ENCODE measurements at places on chromosomes 12 and 14.

DNA sequence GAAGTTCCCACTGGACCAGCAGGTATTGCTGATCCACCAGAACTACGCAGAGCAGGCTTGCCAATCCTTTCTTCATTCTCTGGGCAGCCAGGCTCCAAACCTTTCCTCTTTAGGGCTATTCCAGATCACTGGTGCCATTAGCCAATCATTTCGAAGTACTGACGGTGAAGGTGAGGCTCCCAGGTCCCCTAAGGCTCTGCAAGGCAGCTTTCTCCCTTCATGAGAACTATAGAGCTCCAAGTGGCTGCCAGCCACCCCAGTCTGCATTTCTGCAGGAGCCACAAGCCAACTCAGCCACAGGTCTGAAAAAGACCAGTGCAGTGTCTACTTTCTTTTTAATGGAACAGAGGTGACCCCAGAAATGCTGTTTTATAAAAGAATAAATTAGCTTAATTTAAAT lies 48.7 kb downstream of the RAB35 start:
- DNase-seq, result no peak

DNA sequence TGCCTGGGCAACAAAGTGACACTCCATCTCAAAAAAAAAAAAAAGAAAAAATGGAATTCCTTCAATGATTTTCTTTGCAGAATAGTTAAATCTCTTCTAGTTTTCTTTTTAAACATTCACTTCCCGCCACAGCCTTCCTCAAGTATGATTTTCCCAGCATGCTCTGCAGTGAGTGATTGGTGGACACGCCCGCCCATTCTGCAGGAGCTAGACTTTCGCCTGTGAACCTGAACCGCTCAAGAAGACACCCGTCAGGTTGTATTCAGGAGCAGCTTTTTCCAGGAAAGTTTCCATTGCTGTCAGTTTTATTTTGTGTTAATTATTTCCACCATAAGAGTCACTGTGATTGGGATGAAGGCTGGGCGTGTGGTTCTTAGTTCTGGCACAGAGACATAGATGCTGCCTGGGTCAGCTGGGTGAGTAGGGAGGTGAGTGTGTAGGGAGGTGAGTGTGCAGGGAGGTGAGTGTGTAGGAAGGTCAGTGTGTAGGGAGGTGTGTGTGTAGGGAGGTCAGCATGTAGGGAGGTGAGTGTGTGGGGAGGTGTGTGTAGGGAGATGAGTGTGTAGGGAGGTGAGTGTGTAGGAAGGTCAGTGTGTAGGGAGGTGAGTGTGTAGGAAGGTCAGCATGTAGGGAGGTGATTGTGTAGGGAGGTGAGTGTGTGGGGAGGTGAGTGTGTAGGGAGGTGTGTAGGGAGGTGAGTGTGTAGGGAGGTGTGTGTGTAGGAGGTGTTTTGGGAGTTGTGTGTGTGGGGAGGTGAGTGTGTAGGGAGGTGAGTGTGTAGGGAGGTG lies 76.2 kb downstream of the KIF26A start:
- DNase-seq, result no peak

GRCh38 chr12:75703131-75703530 lies 191.7 kb upstream of the KRR1 start:
- no peak for DNase-seq

DNA sequence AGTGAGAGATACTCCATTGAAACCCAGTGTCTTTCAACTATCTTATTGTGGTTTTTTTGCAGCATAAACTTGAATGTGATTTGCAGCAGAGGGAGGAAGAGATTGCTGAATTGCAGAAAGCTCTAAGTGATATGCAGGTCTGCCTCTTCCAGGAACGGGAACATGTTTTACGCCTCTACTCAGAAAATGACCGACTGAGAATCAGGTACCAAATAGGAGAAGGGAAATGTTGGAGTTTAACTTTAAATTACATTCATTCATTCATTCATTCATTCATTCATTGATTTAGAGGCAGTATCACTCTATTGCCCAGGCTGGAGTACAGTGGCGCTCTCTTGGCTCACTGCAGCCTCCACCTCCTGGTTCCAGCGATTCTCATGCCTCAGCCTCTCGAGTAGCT lies 17.0 kb downstream of the CCDC77 start:
- DNase-seq, result no peak

GRCh38 chr12:19238540-19238939 lies 109.0 kb downstream of the PLEKHA5 start:
- no peak for DNase-seq

- no peak for DNase-seq
Measured at GRCh38 chr12:21910657-21911056, 30.6 kb downstream of the ABCC9 start.

GRCh38 chr12:10362325-10362724 lies 27.5 kb downstream of the KLRK1 start:
- no peak for DNase-seq

- peak; percentile 16 for DNase-seq
Measured at GRCh38 chr12:120468821-120469449, 613 bp downstream of the SRSF9 start.

GRCh38 chr12:95998611-95999286 lies 2.6 kb upstream of the HAL start:
- peak; percentile 52 for DNase-seq

- DNase-seq, result no peak
Measured at GRCh38 chr12:32692358-32692757, 13.3 kb downstream of the DNM1L start.

DNA sequence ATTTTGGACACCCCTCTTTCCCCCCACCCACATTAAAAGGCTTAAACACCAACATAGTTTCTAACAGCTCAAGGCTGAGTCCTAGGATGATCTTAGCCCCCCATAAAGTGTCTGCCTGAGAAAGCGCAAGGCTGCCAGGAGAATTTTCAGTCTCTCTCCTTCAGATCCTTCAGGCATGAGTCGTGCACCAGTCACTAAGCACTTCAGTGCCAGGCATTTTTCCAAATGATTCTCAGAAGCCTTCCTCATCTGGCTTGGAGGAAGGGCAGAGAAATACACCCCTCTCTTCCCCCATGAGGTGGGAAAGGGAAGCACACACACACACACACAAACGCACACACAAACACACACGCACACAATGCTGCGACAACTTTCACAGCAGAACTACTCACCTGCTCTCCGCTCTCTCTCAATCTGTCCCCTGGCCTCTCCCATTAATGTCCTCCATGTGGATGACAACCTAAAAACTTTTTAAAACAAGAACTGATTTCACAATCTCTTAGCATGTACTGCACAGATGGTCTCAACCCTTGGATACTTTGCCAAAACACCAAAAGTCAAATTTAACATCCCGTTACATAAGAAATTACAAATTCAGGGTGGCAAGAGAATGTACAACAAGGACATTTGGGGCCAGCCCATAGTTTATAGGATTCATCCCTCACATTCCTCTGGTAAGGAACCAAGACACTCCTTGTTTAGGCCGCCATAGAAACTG lies 49.8 kb downstream of the CKAP4 start:
- no peak for DNase-seq

GRCh38 chr12:62860020-62860419 lies 74.9 kb downstream of the PPM1H start:
- no peak for DNase-seq

GRCh38 chr14:61491224-61491623 lies 169.8 kb downstream of the PRKCH start:
- no peak for DNase-seq

- DNase-seq, result no peak
Measured at GRCh38 chr12:62267480-62267879, 7.3 kb downstream of the USP15 start.

GRCh38 chr12:19129122-19129485 lies 429 bp upstream of the PLEKHA5 start:
- DNase-seq, result no peak

GRCh38 chr12:16299403-16299802 lies 21.9 kb upstream of the SLC15A5 start:
- no peak for DNase-seq

DNA sequence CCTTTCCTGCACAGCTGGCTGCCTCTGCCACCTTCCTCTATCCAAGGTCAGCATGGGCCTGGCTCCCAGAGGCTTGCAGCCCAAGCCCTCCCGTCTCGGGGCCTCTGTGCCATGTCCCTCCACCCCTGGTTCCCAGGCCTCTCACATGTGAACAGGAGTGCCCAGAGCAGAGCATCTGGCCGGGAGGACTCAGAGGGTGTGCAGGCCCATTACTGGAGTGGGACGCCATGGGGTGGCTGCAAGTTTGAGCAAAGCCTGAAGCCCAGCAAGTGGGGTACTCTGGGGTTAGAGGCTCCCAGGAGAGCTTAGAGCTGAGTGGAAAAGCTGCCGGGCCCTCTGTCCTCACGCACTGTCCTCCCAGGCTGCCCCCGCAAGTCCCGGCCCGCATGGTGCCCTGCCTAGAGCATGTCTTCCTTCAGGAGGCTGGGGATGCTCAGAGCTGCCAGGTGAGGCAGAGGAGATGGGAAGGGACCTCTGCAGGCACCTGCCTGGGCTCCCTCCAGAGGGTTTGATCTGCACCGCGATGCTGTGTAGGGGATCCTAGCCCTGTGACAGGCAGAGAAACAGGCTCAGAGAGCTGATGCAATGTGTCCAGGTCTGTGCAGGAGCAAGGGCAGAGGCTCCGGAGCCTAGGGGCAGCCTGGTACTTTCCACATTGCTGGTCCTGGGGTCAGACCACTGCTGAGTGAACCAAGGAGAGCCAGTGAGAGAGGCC lies 39.8 kb downstream of the DIO3 start:
- DNase-seq, result no peak

- DNase-seq, result no peak
Measured at GRCh38 chr14:104579507-104579906, at the start of gene C14orf180. Gene C14orf180, plus strand, starts transcription at chr14:104579764. Its CDS starts 6,667 bp downstream, at chr14:104586431.

DNA sequence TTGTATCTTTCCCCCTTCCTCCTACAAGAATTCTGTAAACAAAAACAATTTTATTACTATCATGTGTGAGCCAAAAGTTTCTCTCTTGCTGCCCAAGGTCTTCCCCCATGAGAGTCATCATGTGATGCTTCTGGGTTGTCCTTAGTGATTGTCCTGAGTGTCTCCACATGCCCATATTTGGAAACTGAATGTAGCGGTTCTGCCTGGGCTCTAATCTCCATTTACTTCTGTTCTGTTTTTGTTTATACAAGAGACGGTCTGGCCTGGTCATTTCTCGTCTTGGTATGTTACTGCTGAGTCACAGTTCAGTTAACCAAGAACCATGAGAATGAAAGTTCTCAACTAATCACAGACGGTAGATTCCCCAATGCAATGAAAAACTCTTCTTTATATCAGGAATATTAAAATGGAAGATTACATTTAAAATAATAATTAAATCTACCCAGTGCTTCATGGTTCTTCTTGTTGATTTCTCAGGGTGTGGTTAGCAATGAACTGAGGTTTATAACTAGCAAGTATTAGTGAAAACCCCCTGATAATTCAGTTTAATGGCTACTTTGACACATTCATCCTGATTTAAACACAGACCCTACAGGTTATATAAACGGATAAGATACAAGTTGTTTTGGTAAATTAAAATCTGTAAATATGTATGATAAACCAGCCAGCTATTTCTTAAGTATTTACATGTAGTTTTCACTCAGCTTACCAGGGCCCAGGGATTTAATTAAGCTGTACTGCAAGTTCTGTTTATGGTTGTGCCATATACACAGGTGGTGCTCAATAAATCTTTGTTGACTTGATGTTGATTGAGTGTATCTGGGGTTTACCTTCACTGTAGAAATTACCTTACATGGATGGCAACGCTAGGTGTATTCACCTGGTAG lies 81.1 kb downstream of the PELI2 start:
- no peak for DNase-seq

GRCh38 chr12:66596199-66596598 lies 82.7 kb downstream of the GRIP1 start:
- no peak for DNase-seq

DNA sequence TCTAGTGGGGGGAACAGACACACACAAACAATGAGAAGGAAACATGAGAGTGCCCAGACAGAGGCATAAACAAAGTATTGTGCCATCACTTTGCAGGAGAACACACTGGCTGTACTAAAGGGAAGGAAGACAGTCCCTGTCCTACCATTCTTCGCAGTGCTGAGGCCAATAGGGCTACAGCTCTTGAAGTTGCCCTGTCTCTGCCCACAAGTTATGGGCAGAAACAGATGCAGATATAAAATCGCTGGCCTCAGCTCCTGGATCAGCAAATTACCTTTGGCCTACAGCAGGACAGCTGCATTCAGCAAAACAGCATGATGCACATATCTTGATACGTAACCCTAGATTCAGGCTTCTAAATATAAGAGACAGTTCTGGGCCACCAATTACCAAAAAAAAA lies 23.0 kb upstream of the PRKAB1 start:
- DNase-seq, result no peak

DNA sequence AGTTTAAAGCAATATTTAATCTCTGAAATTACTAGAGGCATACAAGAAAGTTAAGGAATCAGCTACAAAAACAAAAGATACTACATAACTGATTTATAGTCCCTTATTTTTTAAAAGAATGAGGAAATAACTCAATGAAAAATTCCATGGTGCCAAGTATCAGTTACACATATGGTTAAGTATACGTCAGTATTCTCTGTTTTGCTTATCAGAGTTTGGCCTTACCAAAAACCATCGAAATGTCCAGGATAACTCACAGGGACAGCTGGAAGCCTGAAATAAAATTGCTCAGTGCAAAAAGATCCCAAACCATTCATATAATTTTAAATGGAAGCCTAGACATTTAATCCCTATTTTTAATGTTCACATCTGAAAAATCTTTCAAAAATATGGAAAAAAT lies 3.6 kb downstream of the CFL2 start:
- DNase-seq, result no peak

- no peak for DNase-seq
Measured at GRCh38 chr14:33014710-33015109, 76.0 kb downstream of the NPAS3 start.

GRCh38 chr14:51784466-51784865 lies 75.9 kb upstream of the GNG2 start:
- no peak for DNase-seq

GRCh38 chr14:70788898-70789297 lies 20.4 kb downstream of the MAP3K9 start:
- DNase-seq, result no peak

GRCh38 chr14:49589387-49589786 lies 3.2 kb upstream of the RPS29 start:
- no peak for DNase-seq

- no peak for DNase-seq
Measured at GRCh38 chr12:15731940-15732339, 57.2 kb downstream of the EPS8 start.

DNA sequence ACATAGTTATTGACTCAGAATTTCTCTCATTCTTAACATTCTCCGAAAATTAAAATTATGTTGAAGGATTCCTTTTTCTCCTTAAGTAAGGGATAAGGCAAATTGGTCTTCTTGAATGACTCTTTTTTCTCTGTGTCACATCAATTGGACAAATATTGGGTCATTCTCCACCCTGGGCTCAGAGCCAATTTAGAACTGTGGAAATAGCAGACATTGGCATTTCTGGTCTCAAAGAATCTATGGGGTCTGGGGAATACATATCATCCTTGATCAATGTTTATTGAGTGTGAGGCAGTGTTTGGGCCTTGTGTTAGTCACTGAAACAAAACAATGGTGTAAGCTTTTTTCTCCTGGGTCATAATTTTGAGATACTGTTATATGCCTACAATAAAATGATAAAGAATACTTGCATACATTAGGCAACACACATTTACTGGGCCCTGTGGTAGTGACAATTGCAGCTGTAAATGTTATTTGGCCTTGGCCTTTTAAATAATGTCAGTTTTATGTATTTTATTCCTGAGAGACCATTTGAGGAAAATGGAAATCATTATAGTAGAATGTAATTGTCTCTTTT lies 414.6 kb downstream of the TMEM132D start:
- DNase-seq, result no peak

Data from central memory CD4-positive, alpha-beta T cell (primary cell).